Mucosa of gallbladder (tissue), 1 donor: ENCODE measurements at places on chromosomes 2 and 18.
A peak's percentile ranks its signal among the peaks of the same experiment; 100 is the strongest.

- DNase-seq = no peak
These were observed 19.2 kb upstream of the PKDCC start for GRCh38 chr2:42028571-42029148.

GRCh38 chr2:23237147-23237546 lies 147.8 kb upstream of the KLHL29 start:
- no peak for DNase-seq

- no peak for DNase-seq
These were observed 2.6 kb downstream of the CEBPZ start for GRCh38 chr2:37228788-37229187.

GRCh38 chr2:102166189-102166845 lies 20.5 kb upstream of the IL1RL2 start:
- peak; percentile 60 for DNase-seq

GRCh38 chr2:38932586-38932985 lies 42.9 kb downstream of the ARHGEF33 start:
- no peak for DNase-seq
